ENCODE measurements at places on chromosomes 11 and 22.

GRCh38 chr11:104064034-104064630, 27.7 kb downstream of the DDI1 start:
- DNase-seq = no peak

DNA sequence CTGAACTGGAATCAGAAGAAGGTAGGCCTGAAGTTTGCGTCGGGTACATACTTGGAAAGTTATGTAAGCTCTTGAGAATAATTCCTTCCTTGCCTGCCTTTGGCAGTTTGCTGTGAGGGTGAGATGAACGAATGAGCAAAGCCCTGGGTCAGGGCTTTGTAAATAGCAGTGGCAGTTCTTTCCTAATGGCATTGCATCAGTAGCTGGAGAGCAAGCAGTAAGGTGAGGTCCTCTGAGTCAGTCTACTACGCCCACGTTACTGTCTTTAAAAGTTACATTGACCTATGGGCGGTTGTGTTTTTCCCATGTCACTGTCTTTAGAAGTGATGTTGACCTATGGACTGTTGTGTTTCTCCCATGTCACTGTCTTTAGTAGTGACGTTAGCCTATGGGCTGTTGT, 179.1 kb upstream of the E2F8 start:
- DNase-seq = no peak

DNA sequence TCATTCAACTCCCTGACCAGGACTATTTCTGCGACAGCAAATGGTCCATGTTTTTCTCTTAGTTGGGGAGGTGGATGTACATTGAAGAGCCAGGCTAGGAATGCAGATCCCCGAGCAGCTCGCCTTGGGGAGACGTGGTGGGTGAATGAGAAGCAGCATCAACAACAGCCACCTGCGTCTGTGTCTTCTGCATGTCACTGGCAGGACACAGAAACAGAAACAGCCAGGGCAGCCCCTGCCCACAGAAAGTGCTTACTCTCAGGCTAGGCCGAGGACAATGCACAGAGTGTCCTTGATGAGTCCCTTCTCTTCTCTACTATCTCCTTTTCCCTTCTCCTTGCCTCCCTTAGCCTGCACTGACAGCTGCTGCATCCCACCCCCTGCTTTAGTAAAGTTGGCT, 541.9 kb upstream of the CADM1 start:
- no peak for DNase-seq

- DNase-seq = no peak
Measured at GRCh38 chr11:101435408-101435973, 148.3 kb downstream of the TRPC6 start.

DNA sequence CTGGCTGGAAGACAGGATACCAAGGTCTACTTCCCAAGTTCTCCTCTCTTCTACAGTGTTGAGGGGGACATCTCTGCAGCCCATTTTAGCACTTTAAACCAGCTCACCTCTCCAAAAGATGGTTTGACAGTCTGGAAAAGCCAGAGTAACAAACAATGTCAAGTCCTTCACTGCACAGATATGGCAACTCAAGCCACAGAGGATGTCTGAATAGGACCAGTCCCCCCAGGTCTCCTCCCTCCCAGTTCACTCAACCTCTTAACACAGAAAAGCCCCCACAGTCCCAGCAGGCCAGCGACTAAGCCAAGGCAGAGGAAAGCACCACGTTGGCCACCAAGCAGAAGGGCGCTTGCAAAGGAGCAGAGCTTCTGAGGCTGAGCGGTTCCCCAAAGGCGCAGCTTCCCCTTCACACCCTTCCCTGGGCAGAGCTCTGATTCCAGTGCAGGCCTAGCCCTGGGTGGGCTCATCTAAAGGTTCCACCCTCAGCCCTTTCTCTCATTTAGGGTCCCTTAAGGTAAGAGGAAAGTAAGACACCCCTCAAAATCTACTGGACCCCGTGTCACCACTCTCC, 62.7 kb downstream of the PAK1 start:
- DNase-seq = no peak

DNA sequence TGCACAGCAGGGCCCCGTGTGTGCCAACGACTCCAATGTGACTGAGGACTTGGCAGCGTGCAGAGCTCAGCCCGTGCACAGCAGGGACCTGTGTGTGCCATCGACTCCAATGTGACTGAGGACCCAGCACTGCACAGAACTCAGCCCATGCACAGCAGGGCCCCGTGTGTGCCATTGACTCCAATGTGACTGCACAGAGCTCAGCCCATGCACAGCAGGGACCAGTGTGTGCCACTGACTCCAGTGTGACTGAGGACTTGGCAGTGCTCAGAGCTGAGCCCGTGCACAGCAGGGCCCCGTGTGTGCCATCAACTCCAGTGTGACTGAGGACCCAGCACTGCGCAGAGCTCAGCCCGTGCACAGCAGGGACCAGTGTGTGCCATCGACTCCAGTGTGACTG, 347.8 kb upstream of the B3GAT1 start:
- no peak for DNase-seq

GRCh38 chr11:57432149-57432561, 5.2 kb upstream of the SLC43A3 start:
- no peak for DNase-seq

- no peak for DNase-seq
Measured at GRCh38 chr22:32548039-32548438, 73.4 kb downstream of the FBXO7 start.

- no peak for DNase-seq
Measured at GRCh38 chr11:64894812-64895452, 16.5 kb upstream of the EHD1 start.

- DNase-seq = no peak
Measured at GRCh38 chr11:72856551-72857345, 42.5 kb downstream of the ATG16L2 start.

- DNase-seq = no peak
Measured at GRCh38 chr22:37454857-37455686, 27.8 kb upstream of the ELFN2 start.

- DNase-seq = no peak
Measured at GRCh38 chr11:45772986-45773785, 31.8 kb upstream of the SLC35C1 start.

- no peak for DNase-seq
Measured at GRCh38 chr11:60211206-60211605, 28.3 kb upstream of the MS4A6A start.

GRCh38 chr22:41690476-41690875, 1.8 kb upstream of the SNU13 start:
- no peak for DNase-seq

GRCh38 chr22:40281717-40282116, 64.6 kb upstream of the ADSL start:
- DNase-seq = no peak

DNA sequence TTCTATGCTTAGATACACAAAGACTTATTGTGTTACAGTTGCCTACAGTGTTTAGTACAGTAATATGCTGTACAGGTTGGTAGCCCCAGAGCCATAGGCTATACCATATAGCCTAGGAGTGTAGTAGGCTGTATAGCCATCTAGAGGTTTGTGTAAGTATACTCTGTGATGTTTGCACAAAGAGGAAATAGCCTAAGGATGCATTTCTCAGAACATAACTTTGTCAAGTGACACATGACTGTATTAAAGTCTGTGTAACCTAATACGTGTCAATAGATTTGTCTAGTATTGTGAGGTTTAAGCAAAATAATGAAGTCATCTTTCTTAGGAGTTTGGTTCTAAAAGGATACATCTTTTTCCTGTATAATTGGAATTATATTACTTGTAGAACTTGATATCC, 5.5 kb downstream of the ZC3H12C start:
- DNase-seq = no peak

- DNase-seq = no peak
Measured at GRCh38 chr11:35850191-35850590, 93.7 kb upstream of the LDLRAD3 start.

- DNase-seq = no peak
Measured at GRCh38 chr11:75441804-75442132, 8.8 kb upstream of the KLHL35 start.

DNA sequence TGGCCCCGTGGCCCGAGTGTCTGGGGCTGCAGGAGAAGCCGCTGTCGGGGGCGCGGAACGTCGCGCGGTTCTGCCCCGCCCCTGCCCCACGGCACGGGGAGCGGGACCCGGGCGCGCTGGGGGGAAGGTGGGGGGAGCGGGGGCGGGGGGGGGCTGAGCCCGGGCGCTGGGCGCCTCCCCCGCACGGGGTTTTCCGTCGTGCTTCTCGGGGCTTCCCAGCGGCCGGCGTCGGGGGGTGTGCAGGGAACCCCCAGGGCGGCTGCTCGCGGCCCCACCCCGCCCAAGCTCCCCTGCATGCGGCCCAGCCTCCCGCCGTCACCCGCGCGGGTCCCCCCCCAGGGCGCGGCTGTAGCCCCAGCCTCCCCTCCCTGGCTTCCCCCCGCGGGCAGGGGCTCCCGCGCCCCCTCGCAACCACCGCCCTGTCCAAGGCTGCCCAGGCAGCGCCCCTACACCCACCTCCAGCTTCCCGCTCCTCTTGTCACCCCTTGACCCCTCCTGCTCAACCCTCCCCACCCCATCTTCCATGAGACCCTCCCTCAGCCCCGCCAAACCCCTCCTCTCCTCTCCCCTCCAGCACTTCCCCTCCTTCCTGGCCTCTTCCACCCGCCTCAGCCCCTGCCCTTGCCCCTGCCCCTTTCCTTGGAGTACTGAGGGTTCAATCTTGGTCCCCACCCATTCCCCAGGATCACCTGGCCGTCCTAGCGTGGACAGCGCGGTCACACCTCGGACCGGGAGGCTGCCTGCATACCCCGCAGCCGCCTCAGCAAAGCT, 1.7 kb downstream of the IL17REL start:
- no peak for DNase-seq

DNA sequence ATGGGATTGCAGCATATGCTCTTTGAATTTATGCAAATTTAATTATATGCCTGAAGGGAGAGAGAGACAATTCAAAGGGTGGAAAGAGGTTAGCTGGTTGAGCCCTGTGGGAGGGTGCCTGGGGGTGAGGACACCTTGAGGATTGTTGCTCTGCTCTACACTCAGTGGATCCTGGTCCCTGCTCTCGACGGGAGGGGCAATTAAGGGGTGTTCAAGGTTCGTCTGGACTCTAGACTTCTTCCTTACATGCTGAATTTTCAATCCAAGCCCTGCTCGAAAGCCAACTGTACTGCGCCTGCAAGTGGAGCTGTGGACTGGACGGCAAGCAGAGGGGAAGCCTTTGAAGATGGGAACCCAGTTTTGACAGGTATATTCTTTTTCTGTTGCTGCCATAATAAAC, 15.5 kb upstream of the OR5M11 start:
- DNase-seq = no peak

DNA sequence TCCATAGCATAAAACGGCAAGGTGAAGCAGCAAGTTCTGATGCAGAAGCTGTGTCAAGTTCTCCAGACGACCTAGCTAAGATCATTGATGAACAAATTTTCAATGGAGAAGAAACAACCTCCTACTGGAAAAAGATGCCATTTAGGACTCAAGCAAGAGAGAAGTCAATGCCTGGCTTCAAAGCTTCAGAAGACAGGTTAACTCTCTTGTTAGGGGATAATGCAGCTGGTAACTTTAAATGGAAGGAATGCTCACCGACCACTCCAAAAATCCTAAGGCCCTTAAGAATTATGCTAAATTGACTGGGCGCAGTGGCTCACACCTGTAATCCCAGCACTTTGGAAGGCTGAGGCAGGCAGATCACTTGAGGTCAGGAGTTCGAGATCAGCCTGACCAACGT, 31.3 kb downstream of the CLTCL1 start:
- DNase-seq = no peak

GRCh38 chr11:28913883-28914282, 805.7 kb downstream of the METTL15 start:
- DNase-seq = no peak

GRCh38 chr11:76336597-76336996, 44.3 kb downstream of the THAP12 start:
- DNase-seq = no peak

DNA sequence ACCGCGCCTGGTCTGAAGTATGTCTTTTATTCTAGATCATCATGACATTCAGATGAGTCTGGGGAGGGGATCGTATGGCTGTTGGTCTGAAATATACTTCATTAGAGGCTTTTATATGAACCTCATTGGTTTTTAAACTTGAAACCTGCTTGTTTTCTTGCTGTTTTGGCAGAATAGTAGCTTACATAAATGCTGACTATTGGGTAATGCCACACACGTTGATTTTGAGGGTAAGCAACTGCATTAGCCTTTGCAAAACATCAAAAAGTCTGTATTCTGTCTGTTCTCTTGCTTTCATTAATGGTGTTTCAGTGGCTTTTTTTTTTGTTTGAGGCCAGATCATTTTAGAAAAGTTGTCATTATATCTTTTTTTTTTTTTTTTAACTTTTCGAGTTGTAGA, 14.2 kb downstream of the PPME1 start:
- DNase-seq = no peak

GRCh38 chr11:22730319-22730718, 63.9 kb downstream of the GAS2 start:
- no peak for DNase-seq

- no peak for DNase-seq
Measured at GRCh38 chr11:62132191-62132590, 8.4 kb downstream of the INCENP start.

- DNase-seq = peak; percentile 53
Measured at GRCh38 chr11:61897387-61898246, 6.3 kb upstream of the FADS3 start.

DNA sequence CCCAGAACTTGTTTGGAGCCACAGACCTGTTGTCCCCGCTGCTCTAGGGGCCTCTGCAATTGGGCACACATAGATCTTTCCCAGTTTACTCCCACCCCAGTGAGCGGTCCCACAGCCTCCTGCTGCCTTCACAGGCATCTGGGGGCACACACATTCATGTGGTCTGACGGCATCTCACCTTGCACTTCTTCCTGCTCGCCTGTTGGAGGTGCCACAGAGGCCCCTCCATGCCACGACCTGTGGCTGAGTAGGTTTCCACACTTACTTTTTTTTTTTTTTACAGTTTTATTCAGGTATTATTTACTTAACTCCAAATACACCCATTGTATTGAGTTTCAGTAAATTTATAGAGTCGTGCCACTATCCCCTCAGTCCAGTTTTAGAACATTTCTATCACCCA, 68.9 kb upstream of the SEPTIN5 start:
- no peak for DNase-seq

DNA sequence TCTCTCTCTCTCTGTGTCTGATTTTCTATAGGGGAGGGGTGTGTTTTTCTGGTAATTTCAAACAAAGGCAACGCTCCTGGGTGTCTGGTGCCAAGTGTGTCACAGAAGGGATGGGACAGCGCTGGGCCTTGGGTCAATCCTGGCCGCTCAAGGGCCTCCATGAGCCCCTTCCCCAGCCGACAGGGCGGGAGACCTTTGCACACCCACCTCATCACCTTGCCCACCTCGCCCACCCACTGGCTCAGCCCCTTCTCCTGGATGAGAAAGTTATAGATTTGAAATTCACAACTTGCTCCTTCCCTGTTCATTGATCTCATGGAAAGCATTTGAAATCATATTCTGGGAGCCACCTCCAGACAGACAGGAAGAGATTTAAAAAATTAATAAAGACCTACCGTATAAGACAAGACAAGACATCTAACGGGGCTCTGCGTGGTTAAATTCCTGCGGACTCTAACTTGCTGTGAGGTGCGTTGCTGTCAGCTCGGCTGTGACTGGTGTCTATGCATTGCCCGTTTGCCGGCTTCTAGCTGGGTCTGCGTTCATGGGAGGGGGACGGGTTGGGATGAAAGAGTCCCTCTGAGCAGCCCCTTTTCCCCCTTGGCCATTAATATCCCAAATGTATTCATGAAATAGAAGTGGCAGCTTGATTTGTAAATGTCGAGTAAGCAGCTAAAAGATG, 27.0 kb downstream of the MPPED1 start:
- DNase-seq = no peak
